ENCODE measurements at places on chromosomes 2 and 18. TPM values are rescaled to one million over a fixed set of nuclear protein-coding genes. Genes with fewer than 3 reads are reported as not detected.

GRCh38 chr2:78301166-78301789, 724.2 kb upstream of the REG3G start:
- DNase-seq: no peak

Gene VWA3B
- not detected for total RNA-seq

Gene SULT6B1
- total RNA-seq: not detected

DNA sequence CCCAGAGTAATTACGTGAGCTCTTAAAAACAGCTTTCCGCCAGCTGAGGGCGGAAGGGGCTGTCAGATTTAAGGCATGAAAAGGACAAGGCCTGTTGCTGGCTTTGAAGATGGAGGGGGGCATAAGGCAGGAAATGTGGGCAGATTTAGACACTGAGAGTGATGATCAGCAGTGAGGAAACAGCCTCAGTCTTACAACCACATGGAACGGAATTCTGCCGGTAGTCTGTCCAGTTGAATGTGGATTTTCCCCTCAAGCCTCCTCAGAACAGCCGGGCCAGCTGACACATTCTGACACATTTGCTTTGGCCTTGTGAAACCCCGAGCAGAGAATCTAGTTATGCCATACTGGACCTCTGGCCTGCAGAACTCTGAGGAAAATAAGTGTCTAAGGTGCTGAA, 16.6 kb downstream of the POLE4 start:
- DNase-seq: peak; percentile 38

DNA sequence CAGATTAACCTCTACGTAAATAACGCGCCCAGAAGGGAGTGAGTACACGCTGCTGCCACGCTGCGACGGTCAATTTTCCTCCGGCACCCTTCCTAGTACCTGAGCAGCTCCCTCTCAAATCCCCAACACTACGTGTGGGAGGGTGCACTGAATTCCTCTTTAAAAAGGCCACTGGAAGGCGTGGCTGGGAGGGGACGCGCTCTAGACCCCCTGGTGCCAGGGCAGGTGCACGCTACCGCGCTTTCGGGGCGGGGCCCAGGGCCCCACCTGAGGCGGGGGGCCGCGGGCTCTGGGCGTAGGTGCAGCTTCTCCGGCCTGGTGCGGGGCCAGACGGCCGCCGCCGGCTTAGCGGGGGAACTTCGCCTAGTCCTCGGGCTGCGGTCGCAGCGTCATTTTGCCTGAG, 668 bp upstream of the ANKRD12 start:
- DNase-seq: no peak

Gene TCF23
- not detected for total RNA-seq

GRCh38 chr2:28150236-28150915, 242.3 kb upstream of the FOSL2 start:
- no peak for DNase-seq

Gene REG3A
- total RNA-seq: not detected

- no peak for DNase-seq
Observed at GRCh38 chr2:157046396-157046795, 211.1 kb upstream of the GALNT5 start.

DNA sequence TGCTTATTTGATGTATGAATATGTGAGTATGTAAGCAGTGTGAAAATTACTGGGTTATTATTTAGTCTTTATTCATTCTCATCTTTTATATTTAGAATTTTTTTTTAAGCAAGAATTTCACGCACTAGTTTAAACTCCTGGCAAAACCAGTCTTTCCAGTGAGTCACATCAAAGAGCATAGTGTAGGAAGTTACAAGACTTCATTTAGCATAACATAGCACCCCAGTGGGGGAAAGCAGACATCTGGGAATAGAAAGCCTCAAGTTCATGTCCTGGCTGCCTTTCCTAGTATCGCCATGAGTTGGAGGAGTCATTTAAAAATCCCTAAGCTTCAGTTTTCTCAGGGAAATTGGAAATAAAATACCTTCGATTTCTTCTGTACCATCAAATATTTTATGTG, 408.3 kb downstream of the NUP35 start:
- DNase-seq: no peak

Gene LAMA1
- total RNA-seq: 14.5 TPM

DNA sequence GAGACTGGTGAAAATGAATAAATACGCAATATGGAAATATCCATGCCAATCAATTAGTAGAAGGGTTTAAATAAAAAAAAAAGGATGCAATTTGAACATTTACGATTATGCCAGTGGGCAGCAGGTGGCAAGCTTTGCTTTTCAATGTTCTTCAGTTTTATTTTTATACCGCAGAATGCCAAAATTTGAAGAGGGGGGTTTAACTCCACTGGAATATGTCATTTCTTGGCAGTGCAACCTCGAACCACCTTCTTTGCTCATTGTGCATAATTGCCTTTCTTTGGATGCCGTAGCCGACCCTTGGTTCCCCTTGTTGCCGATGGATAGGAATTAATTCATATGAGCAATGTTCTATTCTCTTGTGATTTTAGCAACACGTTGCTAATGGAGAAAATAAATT, 88.0 kb downstream of the LTBP1 start:
- peak; percentile 47 for DNase-seq

Gene ADRA2B
- total RNA-seq: not detected

- no peak for DNase-seq
Observed at GRCh38 chr2:26176279-26176615, 3.4 kb downstream of the GAREM2 start.
